ENCODE measurements at places on chromosomes 5 and 9. TPM values are rescaled to one million over a fixed set of nuclear protein-coding genes. Genes with fewer than 3 reads are reported as not detected.

The FAM221B gene
- not detected for total RNA-seq

The HRH2 gene
- 8.2 TPM for total RNA-seq

The LRRC19 gene
- not detected for total RNA-seq

The PCDHGA6 gene
- total RNA-seq = 7.9 TPM

The C5orf63 gene
- 3.3 TPM for total RNA-seq

The TRPM3 gene
- total RNA-seq = 0.90 TPM

The C6 gene
- total RNA-seq = 2.6 TPM

The KIF4B gene
- total RNA-seq = 0.14 TPM

The HBEGF gene
- total RNA-seq = 9.5 TPM

The FAM151B gene
- 2.1 TPM for total RNA-seq

The ETF1 gene
- 97.2 TPM for total RNA-seq

The ECSCR gene
- total RNA-seq = 39.7 TPM

The FGD3 gene
- 7.5 TPM for total RNA-seq

The SLC6A3 gene
- 0.19 TPM for total RNA-seq

The EFNA5 gene
- 4.2 TPM for total RNA-seq

The SLIT3 gene
- 67.1 TPM for total RNA-seq

The IFNB1 gene
- not detected for total RNA-seq

The PCSK5 gene
- total RNA-seq = 67.9 TPM

The SPINK6 gene
- total RNA-seq = not detected

The PHF24 gene
- total RNA-seq = 1.0 TPM

The SRA1 gene
- total RNA-seq = 28.0 TPM

The KCNIP1 gene
- 1.00 TPM for total RNA-seq

The NRG2 gene
- 0.51 TPM for total RNA-seq

The SLC24A2 gene
- total RNA-seq = 0.05 TPM

The PCDHGA2 gene
- 3.7 TPM for total RNA-seq

The URM1 gene
- total RNA-seq = 44.5 TPM

The ZNF367 gene
- total RNA-seq = 1.1 TPM

The NMUR2 gene
- total RNA-seq = not detected

The BTNL3 gene
- total RNA-seq = not detected

The CCL28 gene
- 4.0 TPM for total RNA-seq

Measured in posterior vena cava (tissue), 2 donors.